Thoracic aorta (tissue), 2 donors: ENCODE measurements at places on chromosomes 5 and 9. TPM values are rescaled to one million over a fixed set of nuclear protein-coding genes. Genes with fewer than 3 reads are reported as not detected.
A peak's percentile ranks its signal among the peaks of the same experiment; 100 is the strongest.

ZDHHC11 gene
- total RNA-seq = 5.6 TPM

GRCh38 chr9:116271991-116272390 lies 118.4 kb downstream of the PAPPA start:
- no peak overlapping the region for H3K27ac ChIP-seq
- H3K36me3 ChIP-seq = no peaks in the 10 kb centered on the region
- no peaks in the 10 kb centered on the region for H3K27me3 ChIP-seq
- DNase-seq = no peak
- H3K4me1 ChIP-seq = no peaks in the 10 kb centered on the region

DNA sequence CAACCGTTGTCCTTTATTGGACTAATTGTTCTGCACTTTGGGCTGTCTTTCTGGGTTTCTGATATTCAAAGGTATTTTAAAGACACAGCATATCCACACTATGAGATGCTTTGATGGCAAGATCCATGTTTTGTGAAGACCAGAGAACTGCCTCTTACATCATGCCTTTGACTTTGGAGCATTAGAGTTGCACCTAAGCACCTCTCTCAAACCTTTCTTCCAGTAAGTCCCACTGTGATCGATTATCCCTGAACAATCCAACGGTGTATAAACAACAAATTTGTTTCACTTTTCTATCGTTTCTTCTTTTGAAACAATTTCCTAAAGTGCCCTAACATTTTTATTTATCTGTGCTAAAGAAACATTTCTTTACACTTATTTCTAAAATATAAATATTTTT lies 144.4 kb downstream of the KCTD16 start:
- no peak overlapping the region for H3K27ac ChIP-seq
- no peak for DNase-seq
- H3K4me1 ChIP-seq = no peaks in the 10 kb centered on the region
- H3K36me3 ChIP-seq = no peaks in the 10 kb centered on the region
- H3K4me3 ChIP-seq = no peak overlapping the region
- H3K27me3 ChIP-seq = no peaks in the 10 kb centered on the region

GRCh38 chr9:80622508-80622907 lies 1050.7 kb downstream of the TLE4 start:
- H3K4me3 ChIP-seq = no peak overlapping the region
- no peak for DNase-seq
- H3K4me1 ChIP-seq = no peaks in the 10 kb centered on the region
- H3K27me3 ChIP-seq = no peaks in the 10 kb centered on the region
- no peaks in the 10 kb centered on the region for H3K36me3 ChIP-seq
- no peak overlapping the region for H3K27ac ChIP-seq

GRCh38 chr5:110908848-110909247 lies 162.7 kb upstream of the TSLP start:
- peaks cover 10% of the 10 kb centered on the region for H3K4me1 ChIP-seq
- no peak overlapping the region for H3K4me3 ChIP-seq
- no peaks in the 10 kb centered on the region for H3K36me3 ChIP-seq
- no peak overlapping the region for H3K27ac ChIP-seq
- DNase-seq = no peak

DNA sequence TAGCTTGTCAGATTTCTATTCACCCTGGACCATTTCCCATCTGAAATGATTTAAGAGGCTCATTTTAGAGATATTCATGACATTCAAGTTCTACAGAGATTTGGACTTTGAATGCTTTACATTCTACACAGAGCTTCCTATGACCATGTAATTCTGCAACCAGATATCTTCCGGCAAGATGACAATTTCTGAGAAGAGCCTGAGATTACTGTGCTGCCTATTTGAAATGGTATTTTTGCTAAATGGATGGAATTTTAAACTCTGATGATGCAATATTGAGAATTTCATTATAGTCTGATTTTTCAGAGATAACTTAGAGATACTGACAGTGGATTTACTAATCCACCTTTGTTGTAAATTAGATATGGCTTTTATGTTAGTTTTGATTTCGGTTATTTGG lies 16.0 kb upstream of the ACOT12 start:
- H3K4me1 ChIP-seq = no peaks in the 10 kb centered on the region
- DNase-seq = no peak
- H3K27ac ChIP-seq = no peak overlapping the region
- H3K27me3 ChIP-seq = no peaks in the 10 kb centered on the region
- H3K36me3 ChIP-seq = no peaks in the 10 kb centered on the region

DNA sequence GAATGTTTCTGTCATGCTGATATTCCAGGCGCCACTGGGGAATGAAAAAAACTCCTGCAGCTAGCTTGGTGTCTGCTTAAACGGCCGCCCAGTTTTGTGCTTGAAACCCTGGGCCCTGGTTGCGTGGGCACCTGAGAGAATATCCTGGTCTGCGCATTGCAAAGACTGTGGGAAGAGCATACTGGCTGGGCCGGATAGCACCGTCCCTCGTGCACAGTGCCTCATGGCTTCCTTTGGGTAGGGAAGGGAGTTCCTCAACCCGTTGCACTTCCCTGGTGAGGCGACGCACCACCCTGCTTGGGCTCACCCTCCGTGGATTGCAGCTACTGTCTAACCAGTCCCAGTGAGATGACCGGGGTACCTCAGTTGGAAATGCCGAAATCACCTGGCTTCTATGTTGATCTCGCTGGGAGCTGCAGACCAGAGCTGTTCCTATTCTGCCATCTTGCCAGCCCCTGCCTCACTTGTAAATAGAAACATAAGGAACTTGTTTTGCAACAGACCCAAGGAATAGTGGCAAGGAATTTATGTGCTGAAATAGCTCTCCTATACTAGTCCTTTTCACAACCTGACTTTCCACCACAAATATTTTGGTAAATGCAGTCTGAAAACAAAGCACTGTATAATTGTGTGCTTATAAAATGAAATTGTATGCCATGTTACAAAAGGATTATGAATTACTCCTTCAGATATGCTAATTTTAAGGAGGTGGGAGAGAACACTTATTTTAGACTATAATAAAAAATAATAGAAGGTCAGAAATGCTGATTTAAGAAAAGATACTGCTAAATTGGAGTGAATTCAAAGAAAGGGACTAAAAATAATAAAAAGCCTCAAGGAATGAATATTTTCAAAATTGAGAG lies 90.3 kb downstream of the ADAMTSL1 start:
- H3K4me1 ChIP-seq = peaks cover 33% of the 10 kb centered on the region
- no peaks in the 10 kb centered on the region for H3K27me3 ChIP-seq
- no peak overlapping the region for H3K4me3 ChIP-seq
- DNase-seq = no peak
- H3K27ac ChIP-seq = no peak overlapping the region
- H3K36me3 ChIP-seq = no peaks in the 10 kb centered on the region

- no peaks in the 10 kb centered on the region for H3K27me3 ChIP-seq
- no peak overlapping the region for H3K27ac ChIP-seq
- no peak for DNase-seq
- H3K4me1 ChIP-seq = no peaks in the 10 kb centered on the region
- no peak overlapping the region for H3K4me3 ChIP-seq
Measured at GRCh38 chr5:139378941-139379361, 4.1 kb downstream of the SLC23A1 start.

- no peak overlapping the region for H3K4me3 ChIP-seq
- DNase-seq = no peak
- H3K27ac ChIP-seq = no peak overlapping the region
- no peaks in the 10 kb centered on the region for H3K27me3 ChIP-seq
- H3K36me3 ChIP-seq = no peaks in the 10 kb centered on the region
Measured at GRCh38 chr5:74963407-74963806, 89.0 kb downstream of the GCNT4 start.

GRCh38 chr5:38686658-38687057 lies 130.2 kb upstream of the LIFR start:
- no peak overlapping the region for H3K4me3 ChIP-seq
- DNase-seq = no peak
- H3K27me3 ChIP-seq = no peaks in the 10 kb centered on the region
- H3K27ac ChIP-seq = no peak overlapping the region
- peaks cover 3% of the 10 kb centered on the region for H3K4me1 ChIP-seq
- no peaks in the 10 kb centered on the region for H3K36me3 ChIP-seq

DNA sequence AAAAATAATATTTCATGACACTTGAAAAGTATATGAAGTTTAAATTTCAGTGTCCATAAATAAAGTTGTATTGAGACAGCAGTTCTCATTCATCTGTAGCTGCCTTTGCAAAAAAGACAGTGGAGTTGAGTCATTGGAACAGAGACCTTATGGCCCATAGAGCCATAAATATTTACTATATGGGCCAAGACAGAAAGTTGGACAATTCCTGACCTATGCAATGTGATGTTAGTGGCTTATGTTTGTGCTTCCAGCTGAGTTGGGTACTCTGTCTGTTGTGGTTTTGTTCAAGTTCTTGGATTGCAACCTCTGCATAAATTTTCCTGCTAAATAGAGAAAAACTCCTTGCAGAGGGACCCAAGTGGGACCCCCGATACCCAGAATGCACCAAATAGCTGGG lies 69.8 kb downstream of the KCNIP1 start:
- no peak overlapping the region for H3K27ac ChIP-seq
- no peaks in the 10 kb centered on the region for H3K27me3 ChIP-seq
- no peaks in the 10 kb centered on the region for H3K36me3 ChIP-seq
- H3K4me3 ChIP-seq = no peak overlapping the region
- DNase-seq = no peak
- H3K4me1 ChIP-seq = no peaks in the 10 kb centered on the region

DNA sequence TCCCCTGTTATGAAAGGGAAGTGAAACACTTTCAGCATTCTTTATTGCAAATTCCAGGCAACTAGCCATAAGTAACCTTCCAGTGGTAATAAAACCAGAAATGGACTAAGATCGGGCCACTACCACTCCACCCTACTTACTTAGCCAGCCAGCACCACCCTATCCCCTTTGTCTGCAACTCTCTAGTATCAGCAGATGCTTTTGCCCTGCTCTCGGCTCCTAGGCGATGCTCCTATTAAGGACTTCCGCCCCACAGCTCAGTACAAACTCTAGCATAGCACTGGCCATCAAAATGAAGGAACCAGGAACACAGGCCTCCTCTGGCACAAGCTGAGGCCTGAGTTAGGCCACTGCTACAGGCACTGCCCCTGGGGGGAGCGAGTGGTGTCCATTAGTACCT lies 81.2 kb downstream of the GLDC start:
- no peaks in the 10 kb centered on the region for H3K36me3 ChIP-seq
- H3K4me3 ChIP-seq = no peak overlapping the region
- no peaks in the 10 kb centered on the region for H3K27me3 ChIP-seq
- H3K4me1 ChIP-seq = peaks cover 19% of the 10 kb centered on the region
- peak overlapping the region; percentile 42 for H3K27ac ChIP-seq

- H3K36me3 ChIP-seq = no peaks in the 10 kb centered on the region
- DNase-seq = no peak
- H3K27me3 ChIP-seq = no peaks in the 10 kb centered on the region
- no peak overlapping the region for H3K27ac ChIP-seq
Measured at GRCh38 chr9:78893774-78894401, 597.0 kb downstream of the PSAT1 start.

DNA sequence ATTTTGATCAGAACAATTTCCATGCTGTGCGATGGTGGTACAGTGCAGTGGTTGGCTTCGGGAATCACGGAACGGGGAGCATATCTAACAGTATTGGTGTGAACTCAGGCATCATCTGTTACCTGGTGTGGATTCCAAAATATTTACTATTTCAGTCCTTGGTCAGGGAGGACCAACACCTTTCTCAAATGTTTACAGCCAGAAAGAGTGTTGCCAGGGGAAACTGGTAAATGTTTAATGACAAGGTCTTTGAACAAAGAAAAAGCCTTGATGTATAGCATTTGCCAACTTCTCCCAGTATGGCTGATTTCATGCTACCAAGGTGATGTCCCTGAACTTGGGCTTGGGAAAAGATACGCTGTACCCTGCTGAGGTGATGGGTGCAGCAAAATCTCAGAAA lies 145.6 kb upstream of the POC5 start:
- no peaks in the 10 kb centered on the region for H3K36me3 ChIP-seq
- H3K27me3 ChIP-seq = no peaks in the 10 kb centered on the region
- no peak for DNase-seq
- H3K27ac ChIP-seq = no peak overlapping the region
- no peak overlapping the region for H3K4me3 ChIP-seq
- H3K4me1 ChIP-seq = no peaks in the 10 kb centered on the region
